ENCODE measurements at places on chromosomes 3 and 15.

DNA sequence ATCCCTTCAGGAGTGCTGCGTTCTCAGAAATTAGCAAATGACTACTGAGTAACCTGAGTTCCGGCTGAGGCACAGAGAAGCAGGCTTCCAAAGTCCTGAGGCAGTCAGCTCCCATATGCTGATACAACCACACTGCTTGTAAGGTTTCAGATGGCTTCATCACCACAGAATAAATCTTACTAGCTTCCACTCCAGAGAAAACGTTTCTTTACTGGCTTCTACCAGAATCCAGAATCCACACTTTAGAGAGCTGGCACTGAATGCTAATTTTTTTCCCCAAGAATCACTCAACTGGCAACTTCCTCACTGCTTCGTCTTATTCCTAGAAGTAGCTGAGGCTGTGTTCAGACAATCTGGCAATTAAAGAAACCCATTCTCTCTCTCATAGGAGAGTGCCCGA is 21.4 kb downstream of the TAMM41 start:
- DNase-seq: no peak

- DNase-seq: no peak
Observed at GRCh38 chr15:54150255-54150654, 172.0 kb downstream of the UNC13C start.

- no peak for DNase-seq
Observed at GRCh38 chr3:49412632-49413337, 562 bp downstream of the TCTA start.

DNA sequence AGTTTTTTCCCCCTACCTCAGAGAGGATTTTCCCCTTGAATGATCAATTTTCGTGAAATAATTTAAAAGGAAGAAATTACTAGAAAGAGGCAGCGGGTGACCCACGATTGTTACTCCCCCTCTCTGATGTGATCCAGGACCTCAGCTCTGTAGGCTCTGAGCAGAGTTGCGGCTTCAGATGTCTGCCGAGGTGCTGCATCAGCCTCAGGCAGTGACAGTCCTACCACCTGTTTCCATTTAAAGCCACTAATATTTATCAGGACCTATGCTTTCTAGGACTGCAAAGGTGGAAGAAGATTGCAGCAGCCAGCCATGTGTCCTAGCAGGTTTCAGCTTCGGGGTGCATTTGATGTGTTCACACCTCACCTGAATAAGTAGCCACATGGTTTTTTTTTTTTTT is 294.8 kb upstream of the C2CD4B start:
- no peak for DNase-seq

DNA sequence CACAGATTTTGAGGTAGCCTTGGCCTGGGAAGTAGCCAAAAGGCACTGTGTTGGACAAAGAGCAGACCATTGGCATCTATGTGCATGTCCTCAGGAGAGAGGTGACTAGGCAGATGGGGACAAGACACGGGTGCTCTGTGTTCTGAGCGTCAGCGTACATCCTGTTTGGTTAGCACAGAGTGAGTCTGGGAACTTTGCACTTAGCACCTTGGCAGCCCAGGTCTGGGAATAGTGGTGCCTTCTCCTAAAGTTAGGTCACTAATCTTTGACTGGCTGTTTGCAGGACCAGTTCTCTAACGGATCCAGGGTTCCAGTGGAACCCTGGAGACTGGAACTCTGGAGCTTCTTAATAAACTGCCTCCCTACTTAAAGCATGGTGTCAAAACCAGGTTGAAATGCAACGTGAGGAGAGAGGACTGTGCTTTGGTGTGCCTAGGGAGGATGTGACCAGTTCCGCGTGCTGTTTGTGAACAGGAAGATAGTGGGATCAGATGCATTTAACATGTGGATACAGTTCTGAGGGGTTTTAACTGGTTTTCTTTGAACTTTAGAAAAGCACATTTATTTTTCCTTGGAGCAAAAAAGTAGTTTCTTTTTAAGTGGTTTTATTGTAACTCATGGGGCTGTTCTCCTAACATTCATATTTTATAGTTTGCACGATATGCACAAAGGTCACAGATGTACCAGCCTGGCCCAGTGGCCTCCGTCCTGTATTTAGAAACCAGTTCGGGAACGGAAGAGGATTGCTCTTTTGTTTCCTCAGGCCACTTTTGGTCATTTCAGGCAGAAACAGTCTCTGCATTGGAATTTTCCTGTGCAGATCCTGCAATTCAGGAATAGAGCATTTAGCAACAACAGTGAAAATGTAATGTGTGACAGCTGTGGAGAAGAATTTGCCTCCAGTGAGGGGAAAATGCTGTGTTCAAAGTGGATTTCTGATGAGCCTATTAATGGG is 48.8 kb downstream of the ABHD2 start:
- peak; percentile 29 for DNase-seq

DNA sequence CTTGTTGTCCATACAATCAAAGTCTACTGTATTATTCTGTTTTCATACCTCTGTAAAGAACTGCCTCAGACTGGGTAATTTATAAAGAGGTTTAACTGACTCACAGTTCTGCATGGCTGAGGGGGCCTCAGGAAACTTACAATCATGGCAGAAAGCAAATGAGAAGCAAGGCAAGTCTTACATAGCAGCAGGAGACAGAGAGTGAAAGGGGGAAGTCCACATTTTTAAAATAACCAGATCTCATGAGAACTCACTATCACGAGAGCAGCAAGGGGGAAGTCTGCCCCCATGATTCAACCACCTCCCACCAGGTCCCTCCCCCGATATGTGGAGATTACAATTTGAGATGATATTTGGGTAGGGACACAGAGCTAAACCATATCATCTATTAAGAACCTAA is 724.6 kb upstream of the CBLB start:
- no peak for DNase-seq

- DNase-seq: no peak
Observed at GRCh38 chr3:71262364-71263265, 320.9 kb downstream of the FOXP1 start.
